ENCODE measurements at places on chromosomes 13 and 19.

DNA sequence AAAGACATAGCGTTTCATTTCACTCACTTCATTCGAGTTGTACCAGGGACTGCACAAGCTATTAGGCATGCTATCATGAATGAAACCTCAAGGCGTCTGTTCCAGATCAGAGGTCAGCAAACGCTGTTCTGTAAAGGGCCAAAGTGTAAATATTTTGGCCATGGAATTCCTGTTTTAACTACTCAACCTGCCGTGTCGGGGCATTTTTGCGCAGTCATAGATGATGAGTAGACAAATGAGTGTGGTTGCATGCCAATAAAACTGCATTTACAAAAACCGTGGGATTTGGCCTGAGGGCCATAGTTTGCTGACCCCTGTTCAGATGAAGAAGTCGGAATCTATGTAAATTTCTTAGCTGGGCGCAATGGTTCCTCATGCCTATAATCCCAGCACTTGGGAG lies 6.5 kb downstream of the INSR start:
- no peak for DNase-seq

- no peak for DNase-seq
Observed at GRCh38 chr13:42929886-42930535, 62.0 kb downstream of the EPSTI1 start.

DNA sequence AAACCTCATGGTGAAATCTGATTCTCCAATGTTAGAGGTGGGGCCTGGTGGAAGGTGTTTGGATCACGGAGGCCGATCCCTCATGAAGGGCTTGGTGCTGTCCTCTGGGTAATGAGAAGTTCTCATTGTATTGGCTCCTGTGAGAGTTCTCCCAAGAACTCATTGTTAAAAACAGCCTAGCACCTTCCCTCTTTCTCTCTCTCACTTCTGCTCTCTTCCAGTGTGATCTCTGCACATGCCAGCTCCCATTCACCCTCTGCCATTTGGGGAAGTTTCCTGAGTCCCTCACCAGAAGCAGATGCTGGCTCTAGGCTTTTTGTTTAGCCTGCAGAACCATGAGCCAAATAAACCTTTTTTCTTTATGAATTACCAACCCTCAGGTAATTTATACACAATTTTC lies 3.1 kb upstream of the SUCLA2 start:
- DNase-seq: no peak

DNA sequence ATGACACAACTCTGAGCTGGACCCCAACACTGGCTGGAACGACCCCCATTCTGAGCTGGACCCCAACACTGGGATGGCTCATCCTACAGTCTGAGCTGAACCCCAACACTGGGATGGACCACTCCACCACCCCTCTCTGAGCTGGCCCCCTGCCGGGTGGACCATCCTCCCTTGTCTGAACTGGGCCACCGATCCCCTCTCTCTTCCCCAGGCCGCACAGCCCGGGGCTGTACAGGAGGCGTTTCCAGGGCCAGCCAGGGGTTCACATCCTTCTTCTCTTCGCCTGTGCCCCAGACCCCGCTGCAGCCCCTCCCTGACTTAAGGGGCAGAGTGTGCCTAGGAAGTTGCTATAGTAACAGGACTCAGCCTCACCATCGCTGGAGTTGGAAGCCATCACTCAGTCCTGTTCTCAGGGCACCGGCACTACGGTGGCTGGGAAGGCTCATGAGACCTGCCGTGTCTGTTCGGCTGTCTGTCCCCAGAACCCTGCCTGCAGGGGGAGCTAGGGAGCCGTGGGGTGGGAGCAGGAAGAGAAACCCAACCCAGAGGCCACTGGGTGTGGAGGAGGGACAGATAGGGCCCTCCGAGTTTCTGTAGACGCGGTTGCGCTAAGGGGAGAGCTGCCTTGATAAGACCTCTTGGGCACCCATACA lies 3.7 kb downstream of the PRKACA start:
- DNase-seq: peak; percentile 78

DNA sequence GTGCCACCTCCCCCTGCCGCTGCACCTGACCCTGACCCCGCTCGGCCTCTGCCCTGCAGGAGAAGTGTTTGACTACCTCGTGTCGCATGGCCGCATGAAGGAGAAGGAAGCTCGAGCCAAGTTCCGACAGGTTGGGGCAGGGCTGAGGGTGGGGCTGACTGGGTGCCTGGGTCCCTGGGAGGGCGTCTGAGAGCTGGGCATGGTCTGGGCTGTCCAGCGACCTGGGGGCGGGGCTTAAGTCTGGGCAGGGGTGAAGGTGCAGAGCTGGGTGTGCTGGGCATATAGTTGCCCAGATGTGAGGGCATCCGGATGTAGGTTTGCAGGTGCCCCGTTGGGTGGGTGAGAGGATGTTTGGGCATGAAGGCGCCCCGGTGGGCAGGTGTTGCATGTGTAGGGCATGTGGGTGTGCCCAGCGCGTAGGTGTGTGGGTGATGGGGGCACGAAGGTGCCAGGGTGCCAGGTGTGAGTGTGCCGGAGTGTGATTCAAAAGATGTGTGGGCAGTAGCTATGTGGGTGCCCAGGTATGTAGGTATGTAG lies 13.8 kb downstream of the MARK4 start:
- no peak for DNase-seq

- no peak for DNase-seq
Observed at GRCh38 chr13:43802511-43802910, 15.7 kb upstream of the ENOX1 start.
